ENCODE measurements at places on chromosomes 16 and 17. TPM values are rescaled to one million over a fixed set of nuclear protein-coding genes. Genes with fewer than 3 reads are reported as not detected.

ANKRD40CL gene
- total RNA-seq = not detected

G6PC1 gene
- not detected for total RNA-seq

NPIPB4 gene
- total RNA-seq = 21.2 TPM

KRT32 gene
- not detected for total RNA-seq

EPN2 gene
- total RNA-seq = 45.8 TPM

RND2 gene
- 0.11 TPM for total RNA-seq
